ENCODE measurements at places on chromosomes 5 and 9.

DNA sequence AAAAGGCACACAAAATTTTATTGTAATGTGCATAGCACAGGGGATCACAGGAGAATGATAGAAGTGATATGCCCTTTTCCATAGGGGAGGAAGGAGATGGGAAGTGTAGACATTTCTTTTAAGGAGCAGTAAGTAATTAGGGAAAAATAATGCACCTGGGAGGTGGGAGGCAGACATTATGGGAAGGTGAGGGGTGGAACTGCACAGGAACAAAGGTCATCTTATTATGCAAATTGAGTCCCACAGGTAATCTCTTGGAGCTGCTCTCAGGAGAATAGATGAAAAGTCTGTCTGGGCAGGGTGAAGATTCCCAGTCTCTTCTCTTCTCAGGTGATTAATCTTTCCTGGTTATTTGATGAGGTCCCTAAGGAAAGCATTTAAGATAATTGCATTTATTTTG is 331.5 kb downstream of the ENC1 start:
- DNase-seq, result no peak

DNA sequence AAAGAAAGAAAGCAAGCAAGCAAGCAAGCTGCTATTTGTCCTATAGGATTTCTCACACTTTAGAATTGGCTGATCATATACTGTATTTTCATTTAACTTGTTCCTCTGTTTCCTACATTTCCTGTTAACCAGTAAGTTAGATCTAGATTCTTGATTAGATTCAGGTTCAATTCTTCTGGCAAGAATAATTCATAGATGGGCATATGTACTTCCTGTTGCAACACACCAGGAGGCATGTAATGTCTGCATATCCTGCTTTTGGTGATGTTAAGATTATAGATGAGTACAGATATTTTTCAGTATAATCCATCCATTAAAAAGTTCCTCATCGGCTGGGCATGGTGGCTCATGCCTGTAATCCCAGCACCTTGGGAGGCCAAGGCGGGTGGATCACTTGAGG is 10.8 kb upstream of the KIF27 start:
- no peak for DNase-seq

GRCh38 chr5:6551287-6551954 is 81.4 kb downstream of the NSUN2 start:
- DNase-seq, result no peak

- DNase-seq, result no peak
Observed at GRCh38 chr5:31770998-31771397, 132.1 kb downstream of the PDZD2 start.

GRCh38 chr5:32098890-32099310 is 75.2 kb downstream of the GOLPH3 start:
- no peak for DNase-seq

DNA sequence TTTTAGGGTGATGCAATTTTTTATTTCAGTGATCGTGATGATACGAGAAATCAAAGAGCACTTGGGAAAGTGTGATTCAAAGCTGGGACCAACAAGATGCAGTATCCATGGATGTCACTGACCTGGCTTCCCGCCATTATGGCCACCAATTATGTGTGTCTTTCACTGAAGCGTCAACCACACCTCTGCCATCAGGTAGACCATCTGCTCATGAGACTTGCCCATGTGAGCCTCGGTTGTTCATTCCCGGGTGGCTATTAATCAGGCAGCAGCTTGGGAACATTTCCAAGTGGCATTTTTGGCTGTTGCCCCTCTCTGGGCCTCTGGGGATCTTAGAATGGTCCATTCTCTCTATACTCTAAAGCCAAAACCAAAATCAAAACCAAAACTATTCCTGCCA is 436.0 kb upstream of the ADAMTSL1 start:
- DNase-seq, result no peak

GRCh38 chr5:36305571-36306326 is 4.0 kb upstream of the RANBP3L start:
- DNase-seq, result no peak

- DNase-seq, result no peak
Observed at GRCh38 chr9:133729617-133730281, 8.4 kb downstream of the SARDH start.

GRCh38 chr9:16139774-16140173 is 586.9 kb downstream of the CCDC171 start:
- no peak for DNase-seq

DNA sequence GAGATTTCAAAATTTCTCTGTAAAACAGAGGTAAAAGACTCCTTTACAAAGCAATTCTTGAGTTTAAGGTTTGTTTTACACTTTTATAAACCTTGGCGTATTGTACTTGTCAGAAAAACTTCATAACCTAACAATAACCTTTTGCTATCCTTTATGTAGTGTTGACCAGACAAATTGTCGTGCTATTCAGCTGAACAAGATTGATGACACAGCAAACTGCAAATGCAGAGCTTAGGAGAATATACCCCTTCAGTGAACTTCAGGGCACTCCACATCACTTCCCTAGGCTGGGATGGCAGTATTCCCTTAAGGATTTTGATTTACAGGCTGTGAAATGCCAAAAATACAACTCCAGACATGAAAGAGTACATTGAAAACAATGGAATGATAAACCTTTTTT is 89.2 kb upstream of the CDH18 start:
- DNase-seq, result no peak

DNA sequence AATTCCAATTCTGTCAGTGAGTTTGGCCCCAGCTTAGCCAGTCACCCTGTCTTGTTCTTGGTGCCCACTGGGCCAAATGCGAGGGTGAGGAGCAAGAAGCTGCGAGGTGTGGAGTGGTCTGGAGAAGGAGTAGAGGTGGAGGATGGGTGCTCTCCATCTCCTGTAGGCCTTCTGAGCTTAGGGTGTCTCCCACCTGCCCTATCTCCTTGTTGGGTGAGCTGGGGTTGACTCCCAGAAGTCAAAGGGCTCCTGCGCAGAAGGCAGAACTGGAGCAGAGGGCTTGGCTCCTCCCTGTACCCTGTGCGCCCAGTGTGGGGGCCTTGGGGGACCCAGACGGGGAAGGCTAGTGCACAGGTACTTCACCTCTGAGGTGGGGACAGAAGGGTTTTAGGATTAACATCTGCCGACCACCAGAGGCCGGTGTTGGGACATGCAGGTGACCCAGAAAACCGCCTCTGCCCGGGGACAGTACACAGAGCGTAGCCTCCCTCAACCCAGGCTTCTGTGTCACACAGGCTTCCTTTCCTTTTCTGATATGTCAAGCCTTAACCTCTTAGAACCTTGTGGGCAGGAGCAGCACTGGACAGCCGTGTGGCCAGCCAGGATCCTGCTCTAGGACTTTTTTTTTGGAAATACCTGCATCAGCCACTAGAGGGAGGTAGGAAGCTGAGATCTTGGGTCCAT is 16.9 kb downstream of the IL5 start:
- DNase-seq, result peak; percentile 19

DNA sequence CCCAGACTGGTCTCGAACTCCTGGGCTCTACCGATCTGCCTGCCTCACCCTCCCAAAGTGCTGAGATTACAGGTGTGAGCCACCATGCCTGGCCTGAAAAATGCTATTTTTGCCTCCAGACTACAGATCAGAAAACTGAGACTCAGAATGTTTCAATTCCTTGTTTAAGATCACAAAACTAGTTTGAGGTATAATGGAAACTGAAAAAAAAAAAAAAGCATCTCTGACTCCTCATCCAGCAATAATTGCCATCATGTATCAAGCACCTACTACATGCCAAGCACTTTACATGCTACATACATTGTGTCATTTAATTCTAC is 35.6 kb downstream of the PLAC8L1 start:
- DNase-seq, result no peak

- no peak for DNase-seq
Observed at GRCh38 chr5:27034565-27034964, 3.8 kb downstream of the CDH9 start.

- no peak for DNase-seq
Observed at GRCh38 chr5:116404016-116404415, 170.6 kb downstream of the SEMA6A start.
